ENCODE measurements at places on chromosomes 1 and 21.

DNA sequence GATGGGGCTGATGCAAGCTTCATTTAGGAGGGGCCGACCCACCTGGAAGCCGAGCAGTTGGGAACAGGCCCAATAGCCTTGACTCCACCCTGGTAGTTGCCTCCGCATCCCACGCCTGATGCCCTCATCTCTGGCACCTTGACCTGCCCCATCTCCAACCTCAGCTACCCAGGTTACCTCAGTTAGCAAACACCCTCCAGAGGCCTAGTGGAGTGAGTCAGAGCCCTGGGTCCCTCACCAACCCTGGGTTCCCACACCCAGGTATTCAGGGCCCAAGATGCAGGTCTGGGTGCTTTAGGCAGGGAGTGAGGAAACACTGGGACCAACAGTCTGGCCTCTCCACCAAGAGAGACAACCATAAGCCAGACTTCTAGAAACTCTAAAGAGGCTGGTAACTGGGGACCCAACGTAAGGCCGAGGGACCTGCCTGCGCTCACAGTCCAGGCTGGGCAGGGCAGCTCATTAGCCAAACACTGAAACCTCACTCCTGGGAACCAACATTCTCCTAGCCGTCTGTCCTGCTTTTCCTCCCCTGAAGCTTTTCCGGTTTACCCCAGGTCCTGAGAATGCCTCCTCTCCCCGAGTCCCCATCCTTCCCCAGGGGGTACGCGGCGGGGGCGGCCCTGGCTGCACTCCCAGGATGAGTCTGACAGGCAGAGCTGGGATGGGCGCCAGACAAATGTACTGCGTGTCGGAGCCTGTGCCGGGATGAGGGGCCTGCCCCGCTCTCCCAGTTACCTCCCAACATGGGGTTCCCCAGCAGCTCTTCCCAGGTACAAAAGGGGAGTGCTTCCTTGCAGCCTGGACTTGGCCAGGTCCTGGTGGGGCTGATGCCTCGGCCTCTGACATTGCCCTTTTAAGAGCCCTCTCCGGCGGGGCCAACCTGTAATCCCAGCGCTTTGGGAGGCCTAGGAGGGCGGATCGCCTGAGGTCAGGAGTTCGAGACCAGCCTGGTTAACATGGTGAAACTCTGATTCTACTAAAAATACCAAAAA is 8.9 kb upstream of the CELSR2 start:
- no peak for DNase-seq

DNA sequence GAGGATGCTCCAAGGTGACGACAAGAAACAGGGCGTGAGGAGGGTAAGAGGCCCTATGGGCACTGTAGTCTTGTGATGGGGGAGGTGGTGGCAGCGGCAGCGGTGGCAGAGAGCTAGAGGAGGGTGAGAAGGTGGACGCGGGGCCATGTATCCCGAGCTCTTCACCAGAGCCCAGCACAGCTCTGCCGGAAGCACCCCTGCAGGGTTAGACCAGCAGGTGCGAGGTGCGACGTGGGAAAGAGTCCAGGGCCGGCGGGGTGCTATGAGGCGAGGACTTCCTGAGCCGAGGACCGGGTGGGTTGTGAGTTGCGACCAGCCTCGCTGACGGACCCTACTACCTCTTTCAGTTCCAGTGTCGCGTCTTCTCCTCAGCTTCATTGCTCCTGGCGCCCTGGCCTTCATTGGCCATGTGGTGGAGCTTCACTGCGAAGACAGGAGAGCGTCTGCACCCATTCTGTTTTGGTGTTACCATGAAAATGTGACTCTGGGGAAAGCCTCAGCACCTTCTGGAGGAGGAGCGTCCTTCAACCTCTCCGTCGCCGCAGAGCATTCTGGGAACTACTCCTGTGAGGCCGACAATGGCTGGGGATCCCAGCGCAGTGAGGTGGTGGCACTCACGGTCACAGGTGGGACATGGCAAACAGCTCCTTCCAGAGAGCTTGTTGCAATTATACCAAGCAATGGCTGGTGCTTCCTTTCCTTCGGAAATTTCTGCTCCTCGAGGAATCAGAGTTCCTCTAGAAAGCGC is 67.9 kb upstream of the KIRREL1 start:
- DNase-seq = no peak

GRCh38 chr1:27349784-27350662 is 8.2 kb downstream of the SYTL1 start:
- peak; percentile 76 for DNase-seq

GRCh38 chr1:151828921-151829320 is 2.7 kb downstream of the RORC start:
- DNase-seq = peak; percentile 68

DNA sequence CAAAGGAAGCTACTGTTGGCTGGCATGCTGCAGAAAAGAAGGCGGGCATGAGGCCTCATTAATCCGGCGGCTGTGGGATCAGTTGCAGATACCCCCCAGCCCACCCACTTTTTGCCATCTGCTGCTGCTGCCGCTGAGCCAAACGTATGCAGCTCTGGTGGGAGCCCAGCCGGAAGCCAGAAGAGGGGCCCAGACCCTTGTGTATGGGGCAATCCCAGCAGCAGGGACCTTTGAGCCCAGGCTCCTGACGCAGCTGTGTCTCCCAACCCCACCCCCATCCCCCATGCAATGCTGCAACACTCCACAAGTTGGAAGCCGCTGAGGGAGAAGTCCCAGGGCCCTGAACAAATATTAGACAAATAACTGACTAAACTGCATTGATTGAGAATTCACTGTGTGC is 106.0 kb downstream of the ELAVL4 start:
- DNase-seq = no peak

- no peak for DNase-seq
Observed at GRCh38 chr1:171941920-171942319, 100.6 kb downstream of the DNM3 start.

DNA sequence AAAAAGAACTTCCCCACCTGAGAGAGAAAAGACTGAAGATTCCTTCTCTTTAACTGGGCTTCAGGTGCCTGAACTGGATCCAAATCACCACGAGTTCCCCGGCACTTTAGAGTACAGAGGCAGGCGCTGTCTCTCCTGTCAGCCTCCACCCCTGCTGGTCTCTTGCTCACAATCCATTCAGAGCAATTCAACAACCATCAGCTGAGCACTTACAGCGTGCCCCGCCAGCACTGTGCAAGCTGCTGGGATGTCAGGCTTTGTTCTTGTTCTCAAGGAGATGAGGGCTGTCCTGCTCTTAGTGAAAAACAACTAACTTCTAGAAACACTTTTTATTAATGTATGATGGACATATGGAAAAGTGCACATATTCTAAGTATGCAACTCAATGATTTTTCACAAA is 68.7 kb upstream of the VAMP3 start:
- DNase-seq = no peak

DNA sequence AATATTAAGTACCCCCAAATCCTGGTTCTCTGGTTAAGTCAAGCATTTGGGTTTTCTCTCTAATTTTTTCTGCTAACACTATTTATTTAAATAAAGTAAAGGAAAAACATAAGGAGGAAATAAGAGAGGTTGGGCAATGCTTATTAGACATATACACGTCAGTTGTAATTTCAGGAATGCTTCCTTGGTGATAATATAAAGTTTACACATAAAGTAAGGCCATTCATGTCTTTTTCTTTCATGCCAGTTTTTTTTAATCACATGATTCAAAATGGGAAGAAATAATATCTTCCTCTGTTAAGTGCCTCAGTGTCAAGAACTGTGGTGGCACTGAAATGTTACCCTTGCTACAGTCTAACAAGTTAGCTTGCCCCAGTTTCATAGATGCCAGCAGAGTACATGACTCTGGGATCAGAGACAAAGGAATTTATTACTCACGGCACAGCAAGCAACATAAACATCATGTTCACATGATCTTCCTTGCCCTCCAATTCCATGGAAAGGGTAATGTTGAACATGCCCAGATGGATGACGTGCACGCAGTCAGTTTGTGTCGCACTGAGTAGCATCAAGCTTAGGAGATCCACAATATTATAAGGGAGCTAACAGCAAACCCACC is 184.9 kb downstream of the PLA2G4A start:
- DNase-seq = no peak

DNA sequence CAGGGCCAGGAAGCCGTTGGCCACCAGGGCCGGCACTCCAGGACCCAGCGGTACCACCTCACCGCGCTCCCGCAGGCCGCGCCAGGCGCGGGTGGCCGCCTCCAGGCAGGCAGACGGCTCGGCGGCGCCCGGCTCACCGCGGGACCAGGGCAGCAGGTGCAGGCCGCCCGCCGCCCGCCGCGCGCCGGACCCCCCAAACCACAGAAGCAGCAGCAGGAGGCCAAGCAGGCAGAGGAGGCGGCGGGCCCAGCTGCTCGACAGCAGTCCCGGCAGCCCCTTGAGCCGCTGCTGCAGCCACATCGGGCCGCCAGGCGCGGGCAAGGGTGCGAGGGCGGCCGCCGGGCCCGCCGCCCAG is 312 bp downstream of the KIAA2013 start:
- DNase-seq = peak; percentile 43

- no peak for DNase-seq
Observed at GRCh38 chr21:22536509-22536908, 1538.3 kb downstream of the NCAM2 start.

DNA sequence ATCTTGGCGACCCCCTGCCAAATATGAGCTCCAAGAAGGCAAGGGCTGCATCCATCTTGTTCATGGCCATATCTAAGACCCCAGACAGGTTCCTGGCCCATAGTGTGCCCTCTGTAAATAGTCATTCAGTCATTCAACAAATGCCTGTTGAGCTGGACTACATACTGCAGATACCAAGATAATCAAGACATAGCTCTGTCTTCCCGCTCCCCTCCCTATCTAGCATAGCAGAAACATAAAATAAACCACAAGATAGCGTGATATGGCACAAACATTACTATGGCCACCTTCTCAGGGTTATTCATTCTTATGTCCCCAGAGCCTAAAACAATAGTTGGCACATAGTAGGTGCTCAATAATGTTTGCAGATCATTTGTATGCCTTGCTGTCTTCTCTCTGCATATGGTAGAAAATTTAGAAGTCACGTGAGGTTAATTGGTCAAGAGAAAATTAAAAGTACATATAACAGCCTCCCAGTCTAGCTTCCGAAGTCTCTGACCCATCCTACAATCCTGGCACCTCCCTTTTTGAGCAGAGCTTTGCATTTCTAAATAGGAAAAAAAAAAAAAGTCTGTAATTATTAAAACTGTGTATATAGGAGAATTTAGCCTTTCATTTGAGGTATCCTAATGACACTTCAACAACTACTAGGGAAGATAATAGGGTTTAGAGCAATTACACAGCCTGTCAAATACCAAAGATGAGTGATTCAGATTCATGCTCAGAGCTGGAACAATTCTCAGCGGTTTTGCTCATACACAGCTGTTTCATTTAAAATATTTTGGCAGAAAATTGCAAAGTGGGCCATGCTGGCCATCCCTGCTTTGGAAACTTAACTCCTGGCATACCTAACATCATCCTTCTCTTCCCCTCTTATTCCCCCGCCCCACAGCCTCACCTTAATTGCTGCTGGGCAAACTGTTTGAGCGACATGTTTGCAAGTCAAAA is 219.0 kb downstream of the KAZN start:
- no peak for DNase-seq

- no peak for DNase-seq
Observed at GRCh38 chr1:63487336-63488065, 35.5 kb downstream of the ITGB3BP start.

DNA sequence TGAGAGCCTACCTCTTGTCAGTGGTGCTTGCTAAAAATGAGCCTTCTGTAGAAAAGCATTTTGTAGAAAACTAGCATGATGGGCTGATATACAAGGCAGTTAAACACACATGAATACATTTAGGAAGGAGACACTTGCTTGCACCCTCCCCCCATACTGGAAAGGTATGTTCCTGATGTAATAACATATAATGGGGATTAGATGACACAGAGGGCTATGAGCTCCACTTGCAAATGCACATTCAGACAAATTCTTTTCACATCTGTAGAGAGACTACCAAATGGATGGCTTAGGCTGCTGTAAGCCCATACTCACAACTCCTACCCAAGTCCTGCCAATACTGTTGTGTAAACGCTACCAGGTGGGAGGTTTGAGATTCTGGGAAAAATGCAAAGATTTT is 634.0 kb downstream of the SMYD3 start:
- no peak for DNase-seq

- no peak for DNase-seq
Observed at GRCh38 chr1:76086597-76086996, 12.1 kb downstream of the ST6GALNAC3 start.

GRCh38 chr1:227192163-227192562 is 126.1 kb downstream of the CDC42BPA start:
- no peak for DNase-seq

DNA sequence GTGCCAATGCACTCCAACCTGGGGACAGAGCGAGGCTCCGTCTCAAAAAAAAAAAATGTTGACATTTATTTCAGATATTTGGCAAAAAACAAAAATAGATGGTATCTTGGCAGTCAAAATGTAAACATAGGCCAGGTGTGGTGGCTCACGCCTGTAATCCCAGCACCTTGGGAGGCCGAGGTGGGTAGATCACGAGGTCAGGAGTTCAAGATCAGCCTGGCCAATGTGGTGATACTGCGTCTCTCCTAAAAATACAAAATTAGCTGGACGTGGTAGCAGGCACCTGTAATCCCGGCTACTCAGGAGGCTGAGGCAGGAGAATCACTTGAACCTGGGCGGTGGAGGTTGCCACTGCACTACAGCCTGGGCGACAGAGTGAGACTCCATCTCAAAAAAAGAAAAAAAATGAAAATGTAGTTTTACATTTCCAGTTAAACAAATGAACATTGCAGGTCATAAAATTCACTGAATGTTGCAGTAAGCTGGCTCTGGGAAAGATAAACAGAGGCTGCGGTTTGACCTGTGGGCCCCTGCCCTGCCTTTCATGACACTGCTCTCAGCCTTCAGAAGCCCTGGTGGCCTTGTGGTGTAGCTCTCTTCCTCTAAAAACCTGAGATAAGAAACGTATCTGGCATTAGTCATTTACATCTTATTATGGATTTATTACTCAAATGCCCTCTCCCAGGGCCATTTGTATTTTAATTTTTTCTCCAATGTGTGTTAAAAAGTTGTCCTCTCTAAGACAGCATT is 12.2 kb upstream of the SLC44A3 start:
- no peak for DNase-seq

Measured in nephron progenitor cell (in vitro differentiated cells).